ENCODE measurements at places on chromosomes 3 and 15. TPM values are rescaled to one million over a fixed set of nuclear protein-coding genes. Genes with fewer than 3 reads are reported as not detected.

Gene BOC
- total RNA-seq = 21.9 TPM

- no peaks in the 10 kb centered on the region for H3K4me1 ChIP-seq
- no peak overlapping the region for H3K4me3 ChIP-seq
- H3K27me3 ChIP-seq = no peaks in the 10 kb centered on the region
- no peak overlapping the region for H3K27ac ChIP-seq
- DNase-seq = no peak
- H3K36me3 ChIP-seq = no peaks in the 10 kb centered on the region
These were observed 47.2 kb downstream of the CD86 start for GRCh38 chr3:122102191-122102935.

DNA sequence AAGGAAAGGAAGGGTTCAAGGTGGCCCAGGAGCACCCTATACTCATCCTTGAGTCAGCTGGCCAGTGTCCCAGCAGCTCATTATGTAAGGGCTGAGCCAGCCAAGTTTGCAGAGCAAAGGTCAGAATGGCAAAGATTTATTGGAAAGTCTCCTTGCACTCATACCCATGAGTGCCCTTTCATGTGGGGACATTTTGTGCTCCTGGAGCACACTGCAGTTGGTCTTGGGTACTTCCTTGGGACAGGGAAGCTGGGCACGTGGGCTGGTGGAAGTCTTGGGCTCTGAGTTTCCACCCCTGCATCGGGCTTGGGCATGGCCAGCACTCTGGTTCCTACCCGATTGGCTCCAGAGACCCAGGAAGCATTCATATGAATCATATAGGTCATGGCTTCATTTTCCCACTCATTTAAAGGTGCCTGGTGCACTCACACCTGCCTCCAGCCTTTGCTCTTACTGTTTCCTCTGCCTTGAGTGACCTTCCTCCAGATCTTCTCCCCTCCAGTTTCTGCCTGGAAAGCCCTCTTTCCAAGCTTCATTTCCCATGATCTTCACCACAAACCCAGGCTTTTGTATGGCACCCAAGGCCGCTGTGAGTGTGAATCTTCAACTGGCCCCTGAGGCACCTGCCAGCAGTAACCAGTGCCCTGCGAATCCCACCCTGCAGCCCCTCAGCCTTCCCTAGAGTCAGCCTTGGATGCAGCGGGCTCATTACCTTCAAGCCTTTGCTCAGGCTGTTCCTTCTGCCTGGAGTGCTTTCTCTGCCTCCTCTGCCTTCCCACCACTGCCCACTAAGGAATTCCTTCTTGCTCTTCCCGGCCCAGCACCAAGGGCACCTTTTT, 10.5 kb upstream of the PRKCD start:
- H3K27ac ChIP-seq = no peak overlapping the region
- H3K27me3 ChIP-seq = no peaks in the 10 kb centered on the region
- no peak for DNase-seq
- no peak overlapping the region for H3K4me3 ChIP-seq
- no peaks in the 10 kb centered on the region for H3K36me3 ChIP-seq

- H3K4me3 ChIP-seq = no peak overlapping the region
- peaks cover 1% of the 10 kb centered on the region for H3K36me3 ChIP-seq
- H3K27me3 ChIP-seq = no peaks in the 10 kb centered on the region
- H3K4me1 ChIP-seq = peaks cover 3% of the 10 kb centered on the region
- no peak overlapping the region for H3K27ac ChIP-seq
These were observed 172.0 kb downstream of the TCF12 start for GRCh38 chr15:57090496-57090859.

DNA sequence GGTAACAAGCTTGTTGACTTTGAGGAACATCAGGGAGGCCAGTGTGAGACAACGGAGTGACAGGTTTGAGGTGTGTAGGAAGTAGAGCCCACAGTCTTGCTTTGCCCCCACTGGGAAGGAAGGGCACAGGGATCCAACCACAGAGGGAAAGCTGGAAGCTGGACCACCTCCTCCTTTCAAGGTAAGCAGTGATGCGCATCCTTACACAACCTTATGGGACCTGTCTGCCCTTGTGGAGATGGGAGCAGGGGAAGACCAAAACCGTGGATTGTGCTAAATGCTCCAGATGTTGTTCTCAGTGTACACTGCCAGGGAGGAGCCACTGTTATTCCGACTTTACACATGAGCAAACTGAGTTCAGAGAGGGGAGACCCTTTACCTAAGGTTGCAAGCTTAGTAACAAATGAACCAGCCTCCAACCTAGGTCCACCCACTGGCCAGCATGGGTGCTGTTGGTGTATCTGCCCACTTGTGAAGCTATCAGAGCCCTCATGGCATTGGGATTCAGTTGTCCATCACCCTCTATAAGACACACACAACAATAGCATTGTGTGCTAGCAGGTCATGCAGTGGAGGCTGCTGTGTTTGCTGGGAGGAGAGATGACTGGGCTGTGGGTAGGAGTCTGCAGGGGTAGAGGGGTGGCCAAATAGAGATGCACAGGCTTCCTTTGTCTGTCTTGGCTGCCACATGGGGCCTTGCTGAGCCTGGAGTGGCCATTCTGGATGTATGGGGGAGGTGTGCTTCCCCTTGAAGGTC, 586 bp upstream of the LSMEM2 start:
- no peak for DNase-seq
- no peaks in the 10 kb centered on the region for H3K36me3 ChIP-seq
- no peak overlapping the region for H3K4me3 ChIP-seq
- no peak overlapping the region for H3K27ac ChIP-seq

DNA sequence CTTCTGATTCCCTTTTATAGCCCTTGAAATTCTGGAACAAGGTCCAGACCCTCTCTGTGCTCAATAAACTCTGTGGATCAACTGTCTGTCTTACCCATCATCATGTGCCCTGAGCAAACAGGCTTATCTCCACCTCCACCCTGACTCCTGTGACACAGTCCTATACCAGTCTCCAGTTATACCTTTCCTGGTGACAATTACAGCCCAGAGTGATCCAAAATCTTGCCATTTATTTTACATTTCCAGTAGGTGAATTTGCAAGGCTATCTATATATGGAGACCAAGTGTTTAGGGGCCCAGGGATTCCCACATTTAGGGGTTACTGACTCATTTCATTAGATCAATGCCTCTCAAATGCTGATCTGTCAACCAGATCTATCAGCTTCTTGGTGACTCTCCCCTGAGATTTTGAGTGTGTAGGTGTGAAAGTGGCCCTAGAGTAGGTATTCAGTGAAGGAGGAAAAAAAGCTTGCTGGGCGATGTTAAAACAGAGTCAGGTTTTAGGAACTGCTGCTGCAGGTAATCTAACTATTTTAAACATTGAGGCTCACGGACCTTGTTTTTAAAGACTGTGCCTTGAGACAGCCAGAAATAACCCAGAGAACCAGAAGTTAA, 229.6 kb upstream of the WNT5A start:
- no peaks in the 10 kb centered on the region for H3K4me1 ChIP-seq
- H3K36me3 ChIP-seq = no peaks in the 10 kb centered on the region
- no peak for DNase-seq
- H3K4me3 ChIP-seq = no peak overlapping the region

DNA sequence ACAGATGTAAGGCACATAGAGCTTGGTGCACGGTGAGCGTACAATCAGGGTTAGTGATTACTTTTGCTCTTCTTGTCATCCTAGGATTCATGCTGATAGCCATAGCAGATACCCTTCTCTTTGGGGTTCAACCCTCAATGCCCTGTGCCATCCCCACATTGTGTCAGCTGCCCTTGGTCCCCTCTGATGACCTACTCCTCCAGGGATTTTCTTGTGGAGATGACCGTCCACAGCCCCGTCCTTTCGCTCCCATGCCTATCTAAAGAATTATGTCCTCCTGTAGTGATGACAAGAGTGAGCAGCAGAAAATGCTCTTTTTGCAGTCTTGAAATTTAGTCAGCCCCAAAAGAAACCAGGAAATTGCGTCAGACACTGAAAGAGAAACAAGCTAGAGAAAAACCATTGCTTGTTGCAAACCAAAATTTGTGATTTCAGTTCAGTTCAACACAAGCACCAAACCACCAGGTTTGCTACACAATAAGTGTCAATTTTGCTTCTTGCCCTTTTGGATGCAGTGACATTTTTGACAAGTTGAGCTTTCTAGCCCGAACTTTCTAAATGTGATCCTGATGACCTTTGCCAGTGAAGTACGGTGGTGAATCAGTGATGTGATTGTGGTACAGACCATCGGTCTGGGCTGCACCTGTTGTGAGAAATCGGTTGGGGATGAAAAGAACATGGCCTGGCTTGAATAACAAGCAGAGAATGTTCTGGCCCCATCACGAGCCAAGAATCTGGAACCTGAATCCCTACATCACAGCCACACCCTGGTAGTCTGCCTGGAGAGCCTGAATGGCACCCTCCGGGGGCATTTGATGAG, 41.3 kb downstream of the CMTM7 start:
- no peak for DNase-seq
- no peaks in the 10 kb centered on the region for H3K27me3 ChIP-seq
- no peak overlapping the region for H3K4me3 ChIP-seq
- H3K4me1 ChIP-seq = peaks cover 3% of the 10 kb centered on the region
- peak overlapping the region; percentile 13 for H3K27ac ChIP-seq

DNA sequence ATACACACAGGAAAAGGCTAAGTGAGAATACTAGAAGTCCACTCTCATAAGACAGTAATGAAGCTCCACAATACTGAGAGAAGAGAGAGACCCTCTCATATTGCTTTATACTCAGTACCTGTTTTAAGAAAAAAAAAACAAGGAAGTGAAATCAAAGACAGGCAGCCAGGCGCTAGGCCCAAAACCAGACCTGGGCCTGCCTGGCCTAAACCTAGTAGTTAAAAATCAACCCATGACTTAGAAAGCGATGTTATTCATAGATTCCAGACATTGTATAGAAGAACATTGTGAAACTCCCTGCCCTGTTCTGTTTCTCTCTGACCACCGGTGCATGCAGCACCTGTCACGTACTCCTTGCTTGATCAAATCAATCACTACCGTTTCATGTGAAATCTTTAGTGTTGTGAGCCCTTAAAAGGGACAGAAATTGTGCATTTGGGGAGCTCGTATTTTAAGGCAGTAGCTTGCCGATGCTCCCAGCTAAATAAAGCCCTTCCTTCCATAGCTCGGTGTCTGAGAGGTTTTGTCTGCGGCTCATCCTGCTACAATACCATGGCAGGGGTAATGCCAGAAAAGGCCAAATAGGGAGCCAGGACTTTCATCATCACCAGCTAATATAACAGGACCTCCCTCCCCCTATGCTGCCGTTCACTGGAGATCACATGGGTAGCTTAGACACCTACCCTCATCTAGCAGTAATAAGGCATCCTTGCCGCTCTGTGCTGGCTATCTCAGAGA, 1294.1 kb downstream of the NSUN3 start:
- no peaks in the 10 kb centered on the region for H3K36me3 ChIP-seq
- no peaks in the 10 kb centered on the region for H3K4me1 ChIP-seq
- no peak overlapping the region for H3K27ac ChIP-seq
- no peak for DNase-seq
- H3K27me3 ChIP-seq = no peaks in the 10 kb centered on the region

DNA sequence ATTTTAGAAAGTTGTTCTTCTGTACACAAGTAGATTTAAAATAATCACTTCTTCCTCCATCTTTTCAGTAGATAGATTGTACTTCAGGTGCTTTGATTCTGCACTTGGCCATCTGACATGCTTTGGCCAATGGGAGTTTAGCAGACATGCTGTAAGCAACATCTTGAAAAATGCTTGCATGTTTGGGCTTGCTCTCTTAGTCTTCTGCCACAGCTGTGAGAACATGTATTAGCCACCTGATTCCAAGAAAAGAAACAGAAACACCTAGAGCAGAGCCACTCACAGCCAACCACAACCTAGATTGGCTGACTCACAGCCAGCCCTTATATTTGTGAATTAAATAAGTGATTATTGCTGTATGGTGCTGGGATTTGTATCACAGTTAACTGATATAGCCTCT, 70.2 kb upstream of the GADL1 start:
- H3K4me3 ChIP-seq = no peak overlapping the region
- no peak overlapping the region for H3K27ac ChIP-seq
- H3K36me3 ChIP-seq = no peaks in the 10 kb centered on the region
- H3K4me1 ChIP-seq = no peaks in the 10 kb centered on the region
- H3K27me3 ChIP-seq = no peaks in the 10 kb centered on the region

- no peaks in the 10 kb centered on the region for H3K27me3 ChIP-seq
- DNase-seq = no peak
- no peak overlapping the region for H3K4me3 ChIP-seq
- H3K4me1 ChIP-seq = peaks cover 5% of the 10 kb centered on the region
These were observed 106.3 kb upstream of the BOC start for GRCh38 chr3:113105093-113105449.

GRCh38 chr3:34254285-34254684, 455.9 kb downstream of the PDCD6IP start:
- H3K27me3 ChIP-seq = no peaks in the 10 kb centered on the region
- H3K4me3 ChIP-seq = no peak overlapping the region
- H3K36me3 ChIP-seq = no peaks in the 10 kb centered on the region
- DNase-seq = no peak
- no peak overlapping the region for H3K27ac ChIP-seq

Gene IL16
- total RNA-seq = 27.8 TPM

Gene LRRC31
- total RNA-seq = 0.14 TPM

All from lung (tissue), 17 donors.